ENCODE measurements at places on chromosomes 2 and 18.

DNA sequence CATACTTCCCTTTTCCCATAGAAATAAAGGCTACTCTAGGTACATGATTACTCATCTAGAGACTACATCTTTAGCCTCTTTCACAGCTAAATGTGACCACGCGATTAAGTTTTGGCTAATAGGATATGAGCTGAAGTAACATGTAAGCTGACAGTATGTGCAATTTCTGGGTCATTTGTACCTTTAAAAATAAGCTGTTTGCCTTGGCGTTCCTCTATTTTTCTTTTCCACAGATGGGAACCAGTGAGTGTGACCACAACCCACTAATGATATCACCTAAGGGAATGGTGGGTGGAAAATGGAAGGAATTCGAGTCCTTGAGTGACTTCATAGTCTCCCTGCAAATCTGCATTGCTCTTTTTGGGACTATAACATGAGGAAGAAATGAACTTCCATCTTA is 11.7 kb upstream of the NABP1 start:
- DNase-seq = no peak

GRCh38 chr2:124623560-124623959 is 598.5 kb downstream of the CNTNAP5 start:
- DNase-seq = no peak

GRCh38 chr2:219252084-219252483 is 959 bp upstream of the TUBA4B start:
- DNase-seq = no peak

- no peak for DNase-seq
Observed at GRCh38 chr2:169365029-169365480, 2.7 kb upstream of the LRP2 start.

- no peak for DNase-seq
Observed at GRCh38 chr2:65263986-65264385, 36.4 kb downstream of the ACTR2 start.

- DNase-seq = no peak
Observed at GRCh38 chr2:124025891-124026434, 876 bp downstream of the CNTNAP5 start.

DNA sequence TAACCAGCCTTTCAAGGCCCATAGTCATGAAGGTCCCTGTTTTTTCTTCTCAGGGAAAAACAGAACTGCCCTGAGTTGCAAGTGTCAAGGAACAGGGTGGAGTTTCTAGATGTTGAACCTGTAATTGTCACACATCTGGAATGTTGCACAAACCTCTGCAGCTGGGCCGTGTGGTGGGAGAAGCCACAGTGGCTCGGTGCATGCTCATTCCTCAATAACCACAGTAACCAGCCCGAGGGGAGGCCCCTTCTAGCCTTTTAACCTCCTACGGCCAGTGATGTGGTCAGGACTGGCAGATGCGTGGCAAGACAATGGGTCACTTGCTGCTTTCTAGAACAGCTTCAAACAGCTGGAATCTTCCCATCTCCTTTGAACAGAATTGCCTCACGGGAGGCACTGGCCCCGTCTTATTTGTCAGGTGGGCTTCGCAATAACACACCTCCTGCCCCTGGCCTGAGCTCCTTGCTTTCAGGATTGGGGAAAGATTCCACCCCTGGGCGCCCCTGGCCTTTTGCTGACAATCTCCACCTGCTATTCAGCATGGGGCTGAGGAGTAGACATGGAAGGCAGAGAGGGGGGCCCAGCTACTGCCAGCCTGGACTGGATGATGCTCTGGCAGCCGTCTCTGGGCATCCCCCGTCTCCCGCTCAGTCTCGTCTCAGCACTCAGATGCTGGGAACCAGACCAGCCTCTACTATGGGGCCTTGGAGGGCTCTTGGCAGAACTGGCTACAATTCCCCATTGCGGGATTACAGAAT is 102.9 kb downstream of the KLHL29 start:
- no peak for DNase-seq

DNA sequence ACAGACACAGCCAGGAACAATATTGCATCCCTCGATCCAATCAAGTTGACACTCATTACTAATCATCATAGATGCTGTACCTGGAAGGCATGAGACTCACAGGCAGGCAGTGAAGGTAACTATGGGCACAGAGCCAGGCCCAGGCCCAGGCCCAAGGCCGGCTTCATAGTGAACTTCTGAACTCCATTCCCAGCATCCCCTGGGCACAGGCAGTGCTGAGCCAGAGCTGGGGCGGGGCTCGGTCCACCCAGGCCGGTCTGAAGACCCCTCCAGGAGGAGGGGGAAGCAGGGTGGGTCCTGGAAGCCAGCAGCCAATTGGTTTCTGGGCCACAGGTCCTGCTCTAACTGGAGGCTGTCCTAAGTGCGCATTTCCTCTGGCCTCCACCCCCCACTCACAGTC is 37.6 kb downstream of the MLPH start:
- no peak for DNase-seq

- DNase-seq = peak; percentile 70
Observed at GRCh38 chr2:157838442-157839161, 37.5 kb downstream of the ACVR1 start.

GRCh38 chr2:43348908-43349661 is 122.7 kb upstream of the ZFP36L2 start:
- DNase-seq = peak; percentile 10

DNA sequence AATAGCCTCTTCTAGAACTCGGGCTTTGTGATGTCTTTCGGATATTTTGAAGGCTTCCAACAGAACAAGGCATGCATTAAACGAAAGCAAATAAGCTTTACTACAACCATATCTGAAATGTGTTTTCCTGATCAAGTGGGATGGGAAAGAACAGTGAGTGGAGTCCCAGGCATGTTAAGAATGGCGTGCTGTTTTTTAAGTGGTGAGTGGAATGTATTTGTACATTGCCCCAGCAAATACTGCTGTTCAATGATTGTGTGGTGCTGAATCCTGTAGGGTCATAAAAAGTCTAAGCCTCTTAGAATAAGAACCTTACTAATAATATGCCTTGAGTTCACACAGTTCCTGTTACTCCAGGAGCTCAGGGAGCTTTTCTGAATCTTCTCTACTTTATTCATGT is 52.5 kb downstream of the POMC start:
- no peak for DNase-seq

DNA sequence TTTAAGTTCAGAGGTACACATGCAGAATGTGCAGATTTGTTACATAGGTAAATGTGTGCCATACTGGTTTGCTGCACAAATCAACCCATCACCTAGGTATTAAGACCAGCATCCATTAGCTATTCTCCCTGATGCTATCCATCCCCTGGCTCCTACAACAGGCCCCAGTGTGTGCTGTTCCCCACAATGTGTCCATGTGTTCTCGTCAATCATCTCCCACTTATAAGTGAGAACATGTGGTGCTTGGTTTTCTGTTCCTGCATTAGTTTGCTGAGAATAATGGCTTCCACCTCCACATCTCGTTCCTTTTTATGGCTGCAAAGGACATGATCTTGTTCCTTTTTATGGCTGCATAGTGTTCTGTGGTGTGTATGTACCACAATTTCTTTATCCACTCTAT is 75.8 kb downstream of the SUCLG1 start:
- DNase-seq = no peak

GRCh38 chr2:139685090-139685983 is 905.1 kb upstream of the NXPH2 start:
- DNase-seq = no peak

DNA sequence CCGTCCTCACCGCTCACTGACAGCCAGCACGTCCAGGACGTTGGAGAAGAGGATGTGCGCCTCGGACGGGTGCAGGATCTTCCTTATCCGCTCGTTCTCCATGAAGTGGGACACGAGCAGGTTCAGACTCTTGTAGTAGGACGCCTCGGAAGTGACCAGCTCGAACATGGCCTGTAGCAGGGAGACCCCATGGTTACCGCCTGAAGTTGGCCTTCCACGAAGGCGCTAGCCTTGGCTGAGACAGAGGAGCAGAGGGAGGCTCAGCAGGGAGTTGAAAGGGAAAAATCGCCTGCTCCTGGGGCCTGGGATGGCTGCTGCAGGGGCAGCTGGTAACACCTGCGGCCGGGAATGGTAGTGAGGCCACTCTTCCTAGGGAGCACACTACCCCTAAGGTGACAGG is 24.7 kb downstream of the SNORC start:
- DNase-seq = no peak

DNA sequence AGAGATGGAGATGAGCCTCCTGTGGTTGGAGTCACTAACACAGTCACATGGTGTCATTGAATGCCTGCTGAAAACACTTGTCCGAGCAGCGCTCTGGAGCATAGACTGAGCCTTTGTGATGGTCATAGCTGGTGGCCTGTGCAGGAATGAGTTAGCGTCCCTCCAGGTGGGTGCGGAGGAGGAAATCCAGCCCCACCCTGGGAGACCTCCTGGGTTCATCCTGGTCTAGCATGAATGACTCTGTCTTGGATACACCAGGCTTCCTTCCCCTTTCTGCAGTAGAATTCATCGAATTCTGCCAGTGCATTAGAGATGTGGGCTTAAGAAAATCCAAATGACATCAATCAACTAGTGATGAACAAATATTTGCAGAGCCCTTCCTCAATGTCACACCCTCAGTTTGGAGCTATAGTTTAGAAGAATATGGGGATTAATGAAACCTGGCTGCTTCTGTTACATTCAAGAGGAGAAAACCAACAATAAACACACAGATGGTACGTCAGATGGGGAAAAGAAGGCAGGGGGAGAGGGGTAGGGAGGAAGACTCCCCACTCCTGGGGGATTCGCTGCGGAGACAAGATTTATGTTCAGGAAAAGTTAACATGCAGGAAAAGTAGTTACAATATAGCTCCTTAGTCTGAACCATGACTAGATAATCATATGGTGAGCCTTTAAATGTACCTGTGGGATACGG is 136.7 kb downstream of the DDX1 start:
- no peak for DNase-seq

GRCh38 chr18:10463741-10464140 is 9.3 kb downstream of the APCDD1 start:
- DNase-seq = no peak

DNA sequence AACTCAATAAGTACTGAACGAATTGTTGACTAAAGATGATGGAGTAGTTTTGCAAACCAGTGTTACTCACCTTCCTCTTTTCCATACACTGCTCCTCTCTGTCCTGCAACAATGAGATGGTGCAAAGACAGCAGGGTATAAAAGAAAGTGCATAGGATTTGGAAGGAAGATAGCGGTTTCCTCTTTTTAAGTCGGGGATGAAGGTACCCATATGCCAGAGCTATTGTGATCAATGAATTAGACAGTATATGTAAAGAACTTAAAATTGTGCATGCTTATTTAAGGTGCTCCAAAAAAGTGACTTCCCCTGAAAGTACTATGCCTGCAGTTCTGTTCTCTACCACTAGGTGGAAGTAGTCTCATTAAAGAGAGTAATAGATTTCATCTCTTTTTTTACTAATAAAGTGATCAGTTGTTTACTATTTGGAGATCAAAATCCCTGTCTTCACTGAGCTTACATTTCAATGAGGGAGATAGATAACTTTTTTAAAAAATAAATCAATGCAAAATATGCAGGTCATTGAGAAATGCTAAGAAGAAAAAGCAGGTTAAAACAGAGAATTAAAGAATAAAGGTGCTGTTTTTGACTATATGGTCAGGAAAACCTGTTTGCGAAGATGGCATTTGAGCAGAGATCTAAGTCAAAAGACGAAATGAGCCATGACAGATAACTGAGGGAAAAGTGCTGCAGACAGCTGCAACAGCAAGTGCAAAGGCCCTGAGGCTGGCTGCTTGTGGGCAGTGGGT is 339.7 kb upstream of the SLC14A2 start:
- DNase-seq = no peak

DNA sequence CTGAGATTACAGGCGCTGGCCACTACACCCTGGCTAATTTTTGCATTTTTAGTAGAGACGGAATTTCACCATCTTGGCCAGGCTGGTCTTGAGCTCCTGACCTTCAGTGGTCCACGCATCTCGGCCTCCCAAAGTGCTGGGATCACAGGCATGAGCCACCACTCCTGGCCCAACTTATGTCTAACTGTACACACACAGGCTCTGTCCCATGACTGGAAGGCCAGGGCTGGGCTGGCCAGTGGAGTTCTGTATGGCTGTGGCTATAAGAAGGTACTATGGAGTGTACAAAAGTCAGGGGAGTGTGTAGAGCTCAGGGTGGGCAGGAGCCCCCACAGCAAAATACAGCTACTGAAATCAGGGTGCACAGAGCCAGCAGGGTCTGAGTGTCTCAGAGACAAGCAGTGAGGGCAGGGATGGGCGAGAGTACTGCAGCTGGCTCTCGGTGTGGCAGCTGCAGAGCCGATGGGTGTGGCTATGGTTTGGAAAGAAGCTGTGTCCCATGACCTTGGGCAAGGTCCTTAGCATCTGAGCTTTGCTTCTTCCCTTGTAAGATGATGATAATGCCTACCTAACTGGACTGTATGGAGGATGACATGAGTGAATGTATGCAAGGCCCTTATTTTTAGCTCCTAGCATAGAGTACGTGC is 10.4 kb upstream of the MSGN1 start:
- no peak for DNase-seq

DNA sequence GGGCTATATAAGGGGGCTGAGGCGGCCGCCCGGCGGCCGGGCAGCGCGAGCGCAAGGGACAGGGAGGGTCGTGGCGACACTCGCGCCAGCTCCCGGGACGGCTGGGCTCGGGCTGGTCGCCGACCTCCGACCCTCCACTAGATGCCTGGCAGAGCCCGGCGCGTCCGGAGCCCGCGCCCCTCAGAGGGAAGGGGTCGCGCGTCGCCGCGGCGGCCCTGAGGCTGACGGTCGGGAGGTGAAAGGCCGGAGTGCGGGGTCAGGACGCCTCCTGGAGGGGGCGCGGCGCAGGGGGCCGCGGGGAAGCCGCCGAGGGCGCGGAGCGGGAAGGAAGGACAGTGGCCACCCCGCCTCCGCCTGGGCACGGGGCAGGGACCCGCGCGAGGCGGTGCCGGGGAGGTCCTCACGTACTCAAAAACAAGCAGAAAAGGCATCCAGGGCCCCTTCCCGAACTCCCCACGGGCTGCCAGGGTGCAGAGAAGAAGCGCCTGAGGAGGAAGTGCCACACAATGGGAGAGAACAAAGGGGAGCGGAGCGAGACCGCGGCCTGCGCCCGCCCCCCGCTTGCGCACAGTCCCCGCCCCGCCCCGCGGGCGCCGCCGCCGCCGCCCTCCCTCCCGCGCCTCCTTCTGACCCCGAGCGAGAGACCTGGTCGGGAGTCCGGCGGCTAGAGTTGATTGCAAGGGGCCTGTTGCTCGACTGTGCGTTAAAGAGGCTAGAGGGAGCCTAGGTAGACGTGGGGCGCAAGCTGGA is 776 bp upstream of the KLF7 start:
- peak; percentile 84 for DNase-seq

DNA sequence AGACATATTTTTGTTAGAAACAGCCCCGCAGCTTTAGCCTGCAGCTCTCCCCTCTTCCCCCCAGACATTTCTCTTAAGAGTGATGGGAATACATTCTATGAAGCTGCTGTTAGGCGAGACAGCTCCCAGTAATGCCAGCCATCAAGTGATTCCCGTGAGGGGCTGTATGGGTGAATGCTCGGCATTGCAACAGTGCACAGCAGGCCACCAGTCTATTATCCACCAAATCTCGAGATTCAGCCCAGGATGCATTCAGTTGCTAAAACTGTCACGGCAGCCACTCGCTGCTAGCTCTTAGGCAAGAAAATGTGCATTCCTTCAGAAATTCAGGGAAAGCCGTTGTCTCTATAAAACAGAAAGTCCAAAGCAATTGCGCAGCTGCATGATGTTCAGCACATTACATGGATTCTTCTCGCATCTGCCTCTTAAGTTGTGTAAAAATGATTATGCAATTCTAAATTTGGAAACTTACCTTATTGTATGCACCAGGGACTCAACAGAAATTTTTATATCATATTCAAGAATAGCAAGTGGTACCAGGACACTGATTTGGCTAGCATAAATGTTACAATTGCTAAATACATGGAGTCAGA is 211.3 kb upstream of the ARL4C start:
- no peak for DNase-seq

- no peak for DNase-seq
Observed at GRCh38 chr2:85888020-85888683, 638 bp downstream of the ST3GAL5 start.

- no peak for DNase-seq
Observed at GRCh38 chr18:23867006-23867405, 147.5 kb upstream of the TTC39C start.

Measured in MG63 (cell line).